ENCODE measurements at places on chromosomes 11 and 22.

DNA sequence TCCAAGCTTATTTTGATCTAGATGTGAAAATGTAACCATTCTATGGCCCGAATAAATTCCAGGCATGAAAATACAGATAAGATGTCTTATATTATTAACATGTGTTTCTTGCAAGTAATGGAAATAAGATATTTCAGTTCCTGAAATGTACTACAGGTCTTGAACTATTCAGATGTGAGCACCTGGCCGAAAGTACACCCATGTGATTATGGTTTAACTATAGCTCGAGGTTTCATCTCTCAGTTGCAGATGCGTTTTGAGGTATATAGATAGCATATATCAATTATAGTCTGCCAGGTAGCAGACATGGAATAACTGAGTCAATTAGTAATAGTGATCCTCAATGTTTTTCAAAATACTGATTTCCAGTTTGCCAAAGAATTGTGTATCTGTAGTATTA, 68.3 kb downstream of the DDIAS start:
- DNase-seq = no peak

DNA sequence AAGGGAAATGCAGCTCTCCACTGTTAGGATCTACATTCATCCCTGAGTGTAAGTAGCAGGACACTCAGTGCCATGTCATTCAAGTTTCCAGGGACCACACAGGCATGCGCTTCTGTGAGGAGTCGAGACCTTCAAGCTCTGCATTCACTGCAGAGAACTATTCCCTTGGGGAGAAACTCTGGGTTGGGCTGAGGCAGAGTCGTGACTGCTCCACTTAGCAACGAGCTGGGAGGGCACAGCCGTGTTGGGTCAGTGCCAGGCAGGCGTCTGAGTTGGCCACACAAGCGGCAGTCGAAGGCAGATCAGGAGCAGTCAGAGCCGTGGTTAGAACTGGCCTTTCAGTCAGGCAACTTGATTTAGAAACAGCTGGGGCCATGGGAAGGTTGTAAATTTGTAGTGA, 14.7 kb downstream of the MPEG1 start:
- no peak for DNase-seq

DNA sequence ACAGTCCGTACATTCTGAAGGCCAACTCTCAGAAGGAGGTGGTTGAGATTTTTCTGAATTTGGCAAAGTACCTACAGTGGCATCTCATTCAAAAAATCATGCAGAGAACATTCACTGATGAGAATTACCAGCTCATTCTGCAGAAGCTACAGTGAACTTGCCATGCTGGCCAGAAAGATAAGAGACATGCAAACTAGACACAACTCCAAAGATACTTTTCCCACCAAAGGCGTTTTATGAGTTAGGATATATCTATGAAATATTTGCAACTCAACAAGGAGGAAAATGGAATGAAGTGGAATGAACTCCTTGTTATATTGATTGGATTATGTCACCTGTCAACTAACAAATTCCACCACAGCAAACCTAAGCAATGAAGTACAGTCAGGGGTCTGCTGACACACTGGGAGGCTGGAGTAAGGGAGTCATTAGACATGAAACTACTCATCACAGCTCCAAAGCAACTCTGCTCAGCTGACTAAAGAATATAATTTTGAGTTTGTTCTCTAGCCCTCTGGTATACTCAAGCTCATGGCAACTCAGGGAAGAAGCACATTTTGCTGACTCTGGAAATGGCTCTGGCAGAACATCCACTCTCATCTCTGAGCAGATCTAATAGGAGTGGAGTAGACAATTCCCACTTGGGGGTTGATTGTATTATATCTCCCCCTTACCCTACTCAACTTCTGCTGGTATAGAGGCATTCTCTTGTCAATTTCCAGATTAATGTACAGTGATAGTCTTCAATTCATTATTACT, 22.9 kb downstream of the MAML2 start:
- no peak for DNase-seq

- DNase-seq = no peak
Observed at GRCh38 chr22:39514373-39514973, 5.9 kb upstream of the ATF4 start.

DNA sequence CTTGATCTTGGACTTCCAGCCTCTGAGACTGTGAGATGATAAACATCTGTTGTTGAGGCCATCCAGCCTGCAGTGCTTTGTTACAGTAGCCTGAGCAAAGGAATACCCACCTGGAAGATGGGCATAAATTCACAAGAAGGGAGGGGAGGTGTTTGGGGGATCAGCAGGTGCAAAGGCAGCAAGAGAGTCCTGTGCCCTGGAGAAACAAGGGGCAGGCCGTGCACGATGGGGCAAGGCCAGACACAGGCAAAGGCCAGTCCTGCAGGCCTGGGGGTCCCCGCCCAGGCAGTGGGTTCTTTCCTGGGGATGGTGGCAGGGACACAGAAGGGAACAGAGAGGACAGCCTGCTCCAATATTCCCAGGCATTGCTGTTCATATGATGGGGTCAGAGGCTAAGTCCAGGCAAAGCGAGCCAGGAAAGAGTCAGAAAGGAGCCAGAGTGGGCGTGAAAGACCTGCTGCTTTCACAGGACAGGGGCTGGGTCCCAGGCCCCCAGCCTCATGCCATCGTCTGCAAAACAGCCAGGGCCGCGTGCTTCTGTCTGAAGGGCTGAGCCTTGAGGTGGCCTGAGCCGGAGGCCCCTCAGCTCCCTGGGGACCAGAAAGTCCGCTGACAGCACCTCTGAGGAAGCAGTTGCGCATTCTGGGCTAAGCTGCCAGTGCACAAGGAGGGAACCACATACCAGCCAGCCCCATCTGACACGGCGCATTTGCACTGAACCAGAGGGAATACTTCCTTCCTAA, 48.8 kb downstream of the MYEOV start:
- DNase-seq = no peak

DNA sequence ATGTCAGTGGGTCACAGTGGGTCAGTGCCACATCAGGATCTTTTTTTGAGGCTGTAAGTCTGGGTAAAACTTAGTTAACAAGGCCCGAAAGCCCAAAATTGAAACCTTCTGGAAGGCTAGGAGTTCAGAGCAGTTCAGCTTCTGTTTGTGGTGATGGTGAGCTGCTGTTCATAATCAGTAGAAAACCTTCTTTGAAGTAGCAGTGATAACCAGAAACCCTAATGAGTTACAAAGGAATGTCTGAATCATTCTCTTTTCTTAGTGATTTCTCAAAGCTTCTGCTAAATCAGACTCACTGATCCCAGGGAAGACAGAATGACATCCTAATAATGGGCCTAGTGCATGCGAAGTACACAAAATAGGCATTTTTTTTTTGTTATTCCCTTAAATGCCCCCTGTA, 124.7 kb downstream of the PARVA start:
- DNase-seq = no peak

DNA sequence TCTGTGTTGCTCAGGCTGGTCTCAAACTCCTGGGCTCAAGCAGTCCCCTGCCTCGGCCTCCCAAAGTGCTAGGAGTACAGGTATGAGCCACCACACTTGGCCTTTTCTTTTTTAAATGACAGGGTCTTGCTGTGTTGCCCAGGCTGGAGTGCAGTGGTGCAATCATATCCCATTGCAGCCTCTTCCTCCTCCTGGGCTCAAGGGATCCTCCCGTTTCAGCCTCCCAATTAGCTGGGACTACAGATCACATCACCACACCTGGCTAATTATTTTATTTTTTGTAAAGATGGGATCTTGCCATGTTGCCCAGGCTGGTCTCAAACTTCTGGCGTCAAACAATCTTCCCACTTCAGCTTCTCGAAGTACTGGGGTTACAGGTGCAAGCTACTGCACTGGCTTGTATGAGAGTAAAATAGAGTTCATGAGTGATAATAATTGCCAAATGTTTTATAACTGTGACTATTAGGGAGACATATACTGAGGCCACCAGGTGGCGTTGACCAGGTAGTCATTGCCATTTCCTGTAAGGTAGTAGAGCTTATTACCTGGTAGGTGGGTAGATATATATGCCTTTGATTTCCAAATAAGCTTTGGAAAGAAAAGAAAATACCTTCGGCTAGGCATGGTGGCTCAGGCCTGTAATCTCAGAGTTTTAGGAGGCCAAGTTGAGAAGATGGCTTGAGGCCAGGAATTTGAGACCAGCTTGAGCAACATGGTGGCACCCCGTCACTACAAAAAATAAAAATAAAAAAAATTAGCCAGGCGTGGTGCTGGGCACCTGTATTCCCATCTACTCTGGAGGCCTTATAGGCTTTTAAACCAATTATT, 5.4 kb downstream of the FDX1 start:
- DNase-seq = peak; percentile 26

GRCh38 chr22:37180531-37181231, 7.4 kb downstream of the C1QTNF6 start:
- DNase-seq = no peak

DNA sequence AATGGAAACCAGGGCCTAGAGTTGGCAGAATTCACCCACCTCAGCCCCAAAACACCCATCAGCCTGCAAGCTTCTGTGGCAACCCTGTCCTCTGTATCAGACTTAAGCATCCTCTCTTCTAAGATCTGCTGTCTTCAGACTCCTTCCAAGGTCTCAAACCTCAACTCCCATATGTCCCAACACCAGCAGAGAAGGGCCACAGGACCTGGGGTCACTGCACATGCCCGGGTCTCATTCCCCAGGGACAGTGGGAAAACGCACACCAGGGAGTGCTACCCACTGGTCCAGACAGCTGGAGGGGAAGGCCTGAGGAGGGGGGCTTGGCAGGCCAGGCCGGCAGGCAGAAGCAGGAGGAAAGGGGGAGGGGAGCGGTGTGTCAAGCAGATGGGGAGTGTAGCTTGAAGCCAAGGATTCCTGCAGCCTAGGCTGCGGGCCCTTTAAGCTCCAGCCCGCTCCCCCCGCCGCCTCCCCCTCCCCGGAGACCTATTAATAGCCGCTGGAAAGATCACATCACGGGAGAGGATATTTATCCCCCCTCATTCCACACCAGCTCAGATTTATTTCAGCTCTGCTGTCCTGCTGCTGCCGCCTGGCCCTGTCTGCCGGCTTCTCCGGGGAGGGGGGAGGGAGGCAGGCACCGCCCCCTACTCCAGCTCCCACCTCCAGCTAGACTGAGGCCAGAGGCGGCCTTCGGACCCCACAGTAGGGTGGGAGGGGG, 16.7 kb downstream of the BCL9L start:
- DNase-seq = peak; percentile 49

GRCh38 chr11:36326524-36327419, 30.7 kb downstream of the PRR5L start:
- no peak for DNase-seq

DNA sequence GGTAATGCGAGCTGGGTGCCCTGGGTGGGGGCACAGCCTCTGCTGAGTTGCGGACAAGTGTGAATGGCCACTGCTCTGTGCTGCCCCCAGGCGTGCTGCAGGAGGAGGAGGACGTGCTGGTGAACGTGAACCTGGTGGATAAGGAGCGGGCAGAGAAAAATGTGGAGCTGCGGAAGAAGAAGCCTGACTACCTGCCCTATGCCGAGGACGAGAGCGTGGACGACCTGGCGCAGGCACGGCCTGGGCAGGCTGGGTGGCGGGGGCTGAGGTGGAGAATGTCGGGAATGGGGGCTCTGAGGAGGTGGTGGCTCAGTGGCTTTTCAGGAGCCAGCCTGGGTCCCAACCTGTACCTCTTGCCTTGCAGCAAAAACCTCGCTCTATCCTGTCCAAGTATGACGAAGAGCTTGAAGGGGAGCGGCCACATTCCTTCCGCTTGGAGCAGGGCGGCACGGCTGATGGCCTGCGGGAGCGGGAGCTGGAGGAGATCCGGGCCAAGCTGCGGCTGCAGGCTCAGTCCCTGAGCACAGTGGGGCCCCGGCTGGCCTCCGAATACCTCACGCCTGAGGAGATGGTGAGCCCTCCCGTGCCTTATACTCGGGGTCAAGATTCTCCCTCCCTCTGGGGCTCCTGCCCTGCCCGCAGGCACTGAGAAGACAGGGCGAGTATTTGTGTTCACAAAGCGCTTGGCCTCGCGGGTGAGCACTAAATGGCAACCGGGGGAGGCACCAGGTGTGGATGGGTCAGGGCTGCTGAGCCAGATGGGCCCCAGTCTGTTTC, 4.6 kb downstream of the SART1 start:
- no peak for DNase-seq

DNA sequence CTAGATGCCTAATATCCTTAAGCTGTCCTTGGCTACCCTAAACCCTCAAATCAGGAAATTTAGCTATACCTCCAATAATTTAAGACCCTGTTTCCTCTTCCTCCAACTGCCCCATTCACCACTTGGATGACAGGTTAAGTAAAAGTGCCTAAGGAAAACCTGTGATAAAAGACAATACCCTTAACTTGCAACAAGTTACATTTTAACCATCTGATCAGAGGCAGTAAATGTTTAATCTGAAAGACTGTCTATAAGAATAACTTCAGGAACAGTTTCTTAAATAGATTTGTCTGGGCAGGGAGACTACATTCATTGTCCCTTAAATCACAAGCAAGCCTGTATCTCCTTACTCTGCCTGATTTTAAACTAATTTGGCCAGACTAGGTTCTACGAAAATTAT, 129.1 kb downstream of the APOL5 start:
- DNase-seq = no peak

GRCh38 chr22:24809331-24809730, 3.3 kb downstream of the SGSM1 start:
- DNase-seq = no peak

- no peak for DNase-seq
Observed at GRCh38 chr22:24117942-24118341, 63.3 kb upstream of the SUSD2 start.

DNA sequence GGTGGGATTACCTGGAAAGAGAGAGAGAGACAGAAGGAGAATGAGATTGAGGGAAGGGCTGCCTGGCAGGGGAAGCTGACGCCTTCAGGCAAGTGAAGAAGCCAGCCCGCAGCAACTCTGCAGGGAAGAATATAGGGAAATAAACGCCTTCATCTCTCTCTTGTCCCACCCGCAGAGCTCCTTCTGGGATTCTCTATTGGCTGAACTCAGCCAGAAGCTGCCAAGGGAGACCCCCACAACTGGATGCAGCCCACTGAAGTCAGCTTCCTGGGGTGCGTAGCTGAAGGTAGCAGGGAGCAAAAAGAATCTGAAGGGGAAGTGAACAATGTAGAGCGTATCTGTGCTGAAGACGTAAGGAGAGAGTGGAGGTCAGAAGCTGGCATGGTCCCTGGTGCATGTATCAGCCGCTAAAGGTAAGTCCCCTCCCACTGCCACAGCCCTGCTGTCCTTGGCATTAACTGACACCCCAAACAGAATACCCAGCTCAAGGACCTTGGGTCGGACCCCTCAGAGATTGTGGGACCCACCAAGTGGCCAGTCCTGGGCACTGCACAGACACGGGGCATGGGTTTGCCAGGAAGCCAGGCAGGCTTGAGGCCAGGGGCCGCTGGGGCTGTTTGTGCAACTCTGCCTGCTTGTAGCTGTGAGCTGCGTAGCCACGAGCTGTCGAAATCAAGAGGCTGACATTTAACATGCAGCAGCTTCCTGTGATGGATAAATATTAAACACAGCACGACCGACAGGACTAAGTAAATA, 469.9 kb downstream of the MN1 start:
- peak; percentile 22 for DNase-seq

GRCh38 chr11:93541884-93542810, 1.0 kb downstream of the SMCO4 start:
- peak; percentile 48 for DNase-seq

Measured in NCI-H2081 (cell line).